Caki2 (cell line): ENCODE measurements at places on chromosomes 1 and 21. TPM values are rescaled to one million over a fixed set of nuclear protein-coding genes. Genes with fewer than 3 reads are reported as not detected.

The TAF12 gene
- total RNA-seq, result 19.7 and 27.3 TPM in 2 replicates

The HLX gene
- 4.8 and 5.0 TPM in 2 replicates for total RNA-seq

The SELL gene
- total RNA-seq, result not detected in 2 replicates

The VCAM1 gene
- total RNA-seq, result 0.10 TPM in 1 of 2 replicates, not detected in the other

The CELSR2 gene
- 4.6 and 4.8 TPM in 2 replicates for total RNA-seq

The MPZ gene
- total RNA-seq, result 0.74 TPM in 1 of 2 replicates, not detected in the other

The FAM72C gene
- 2.3 and 6.8 TPM in 2 replicates for total RNA-seq

The FCMR gene
- not detected in 2 replicates for total RNA-seq

The PTTG1IP gene
- total RNA-seq, result 423 and 427 TPM in 2 replicates
